ENCODE measurements at places on chromosomes 4 and X. TPM values are rescaled to one million over a fixed set of nuclear protein-coding genes. Genes with fewer than 3 reads are reported as not detected.

The LYAR gene
- total RNA-seq = 25.3 TPM

The ARHGAP6 gene
- under 0.01 TPM for total RNA-seq

The CFI gene
- total RNA-seq = not detected

The FGFBP1 gene
- total RNA-seq = 31.1 TPM

The CXCL9 gene
- not detected for total RNA-seq

The TMSB15C gene
- 1.8 TPM for total RNA-seq

The NEIL3 gene
- total RNA-seq = 0.90 TPM

The FGG gene
- total RNA-seq = 0.38 TPM

The GYPE gene
- total RNA-seq = not detected

The CCDC110 gene
- total RNA-seq = under 0.01 TPM

The EXOC1 gene
- 47.2 TPM for total RNA-seq

The ASB12 gene
- total RNA-seq = not detected

The PDCL2 gene
- not detected for total RNA-seq

The WDR44 gene
- total RNA-seq = 7.1 TPM

The C4orf50 gene
- not detected for total RNA-seq

The MAML3 gene
- 0.79 TPM for total RNA-seq

The SPANXD gene
- not detected for total RNA-seq

The SLC6A14 gene
- total RNA-seq = 31.3 TPM

The ENPP6 gene
- total RNA-seq = not detected

The FAAH2 gene
- total RNA-seq = 6.3 TPM
